ENCODE measurements at places on chromosomes 13 and 19.

- DNase-seq = no peak
These were observed 42.6 kb downstream of the C13orf42 start for GRCh38 chr13:51068501-51068900.

- DNase-seq = no peak
These were observed 9.7 kb upstream of the GPR18 start for GRCh38 chr13:99267927-99268326.

- DNase-seq = peak; percentile 85
These were observed 1.6 kb downstream of the SIX5 start for GRCh38 chr19:45767410-45767880.

- DNase-seq = no peak
These were observed 24.2 kb downstream of the TUBA3C start for GRCh38 chr13:19157461-19157860.

DNA sequence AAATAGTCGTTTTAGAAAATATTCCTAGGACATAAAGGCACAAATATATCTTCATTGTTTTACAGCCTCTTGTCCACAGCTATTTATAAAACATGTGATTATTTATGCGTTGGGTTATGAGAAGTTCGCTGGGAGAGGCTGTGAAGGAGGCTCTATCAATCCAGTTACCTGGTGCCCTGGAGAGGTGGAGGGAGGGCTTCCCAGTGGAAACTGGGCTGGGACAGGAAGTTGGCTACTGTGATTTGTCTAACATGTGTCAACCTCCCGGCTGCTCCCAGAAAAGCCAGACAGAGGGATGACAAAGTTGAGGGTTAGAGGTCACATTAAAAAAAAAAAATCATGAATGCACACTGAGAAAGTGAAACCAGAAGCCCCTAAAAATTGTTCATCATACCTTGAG, 346.5 kb downstream of the ZNF536 start:
- no peak for DNase-seq

DNA sequence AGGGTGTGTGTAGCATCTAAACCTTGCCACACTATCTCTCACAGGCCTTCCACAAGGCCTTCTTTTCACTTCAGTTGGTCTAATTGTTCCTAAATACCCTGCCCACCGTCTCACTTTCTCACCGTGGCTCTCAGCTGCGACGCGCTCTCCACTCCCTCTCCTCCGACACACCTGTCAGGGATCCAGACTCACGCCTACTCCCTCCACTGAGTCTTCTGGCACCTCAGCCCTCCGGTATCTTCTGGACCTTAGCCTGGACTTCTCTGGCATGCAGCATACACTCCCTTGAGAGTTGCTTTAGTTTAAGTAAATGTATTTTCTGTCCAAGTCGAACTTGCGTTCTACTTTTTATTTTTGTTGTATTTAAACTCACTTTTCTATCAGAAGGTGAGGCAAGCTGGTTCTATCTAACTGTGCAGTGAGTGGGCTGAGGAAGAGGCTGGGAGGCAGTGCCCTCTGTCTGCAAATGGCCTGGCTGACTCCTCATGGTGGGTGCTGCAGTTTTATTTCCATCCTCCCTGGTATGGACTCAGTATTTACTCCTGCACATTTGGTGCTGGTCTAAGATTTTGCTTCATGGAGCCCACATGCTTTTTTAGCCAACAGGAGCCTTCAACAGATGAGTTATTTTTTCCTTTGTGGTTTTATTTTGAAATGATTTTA, 28.5 kb upstream of the ARGLU1 start:
- no peak for DNase-seq

- DNase-seq = no peak
These were observed 58.7 kb upstream of the TMTC4 start for GRCh38 chr13:100733261-100733660.

- DNase-seq = no peak
These were observed 86.4 kb downstream of the RGCC start for GRCh38 chr13:41543664-41544300.

DNA sequence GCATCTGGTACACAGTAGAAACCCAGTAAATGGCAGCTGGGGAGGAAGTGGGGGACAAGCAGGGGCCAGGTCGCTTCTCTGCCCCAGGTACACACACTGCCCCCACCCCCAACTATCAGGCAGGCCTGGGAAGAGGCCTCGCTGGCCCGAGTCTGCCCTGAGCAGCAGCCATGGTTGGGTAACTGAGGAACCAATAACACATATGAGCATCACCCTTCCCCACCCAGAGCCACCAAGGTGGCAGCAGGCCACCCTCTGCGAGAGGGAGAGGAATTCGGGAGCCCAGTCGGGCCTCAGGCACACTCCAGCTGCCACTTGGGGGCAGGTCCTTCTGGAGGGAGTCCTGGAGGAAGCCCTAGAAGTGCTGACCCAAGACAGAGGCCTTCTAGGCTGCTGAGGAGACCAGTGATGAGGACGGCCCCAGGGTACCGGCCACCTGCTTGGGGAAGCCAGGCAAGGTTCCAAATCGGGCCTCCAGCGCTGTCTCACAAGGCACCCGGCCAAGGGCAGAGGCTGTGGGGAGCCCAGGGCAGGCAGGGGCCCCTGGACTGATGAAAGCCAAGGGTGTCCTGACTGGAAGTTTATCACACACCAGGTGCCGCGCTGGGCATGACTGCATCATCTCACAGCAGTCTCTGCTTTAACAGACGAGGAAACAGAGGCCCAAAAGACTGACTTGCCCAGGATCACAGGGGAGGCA, 14.0 kb upstream of the KPTN start:
- no peak for DNase-seq

- no peak for DNase-seq
These were observed 316.4 kb downstream of the GPC5 start for GRCh38 chr13:91714855-91715254.

DNA sequence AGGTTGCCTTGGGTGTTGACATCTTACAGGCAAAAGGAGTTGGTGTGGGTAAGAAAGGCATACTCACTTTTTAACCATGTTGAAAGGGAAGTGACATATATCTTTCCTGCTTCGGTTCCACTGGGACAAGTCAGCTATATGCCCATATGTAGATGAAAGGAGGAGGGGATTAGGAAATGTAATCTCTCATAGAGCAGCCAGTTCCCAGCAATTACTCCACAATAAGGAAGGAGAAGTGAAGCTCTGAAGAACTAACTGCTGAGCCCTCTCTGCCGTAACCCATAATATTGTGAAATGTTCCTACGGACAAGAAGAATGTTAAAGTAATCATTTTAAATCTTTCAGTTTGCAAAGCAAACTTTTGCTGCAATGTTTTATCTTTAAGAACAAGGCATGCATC, 82.2 kb downstream of the EDNRB start:
- no peak for DNase-seq

- DNase-seq = no peak
These were observed 4.8 kb downstream of the SNRPA start for GRCh38 chr19:40755791-40756190.

- DNase-seq = no peak
These were observed 229.6 kb downstream of the ZIC5 start for GRCh38 chr13:99741960-99742359.

- DNase-seq = no peak
These were observed 152.4 kb downstream of the TEX29 start for GRCh38 chr13:111472559-111473460.

DNA sequence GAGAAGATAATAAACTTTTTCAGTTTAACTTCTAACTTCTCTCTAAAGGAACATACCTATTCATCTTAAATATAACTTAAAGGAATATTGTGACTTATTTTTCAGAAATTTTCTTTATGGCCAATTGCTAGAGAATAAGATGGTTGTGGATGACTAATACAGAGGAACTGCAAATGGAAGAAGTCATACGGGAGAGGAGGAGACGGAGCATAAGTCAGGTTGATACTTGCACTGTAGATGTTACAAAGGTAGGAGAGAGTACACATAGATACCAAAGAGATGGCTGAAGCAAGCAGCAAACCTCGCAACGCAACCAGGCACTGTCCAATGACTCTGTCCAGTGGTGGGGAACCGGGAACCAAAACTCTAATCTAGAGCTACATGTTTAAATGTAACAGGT, 963.4 kb downstream of the PCDH9 start:
- no peak for DNase-seq

DNA sequence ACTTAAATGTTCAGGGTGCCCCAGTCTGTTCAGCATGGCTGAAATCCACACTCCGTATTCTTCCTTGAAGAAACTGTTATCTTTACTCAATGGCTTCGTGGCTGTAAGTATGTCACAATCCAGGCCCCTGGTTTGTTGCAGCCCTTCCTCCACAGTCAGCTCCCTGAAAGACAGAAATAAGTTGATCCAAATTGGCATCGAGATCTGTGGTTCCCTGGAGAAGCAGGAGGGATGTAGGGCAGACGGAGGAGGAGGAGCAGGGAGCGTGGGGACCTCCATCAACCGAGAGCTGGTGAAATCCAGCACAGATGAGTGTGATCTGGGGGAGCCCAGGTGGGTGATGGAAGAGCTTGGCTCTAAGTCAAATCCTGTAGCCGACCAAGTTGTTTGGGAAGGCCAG, 304 bp downstream of the TSPAN16 start:
- no peak for DNase-seq

DNA sequence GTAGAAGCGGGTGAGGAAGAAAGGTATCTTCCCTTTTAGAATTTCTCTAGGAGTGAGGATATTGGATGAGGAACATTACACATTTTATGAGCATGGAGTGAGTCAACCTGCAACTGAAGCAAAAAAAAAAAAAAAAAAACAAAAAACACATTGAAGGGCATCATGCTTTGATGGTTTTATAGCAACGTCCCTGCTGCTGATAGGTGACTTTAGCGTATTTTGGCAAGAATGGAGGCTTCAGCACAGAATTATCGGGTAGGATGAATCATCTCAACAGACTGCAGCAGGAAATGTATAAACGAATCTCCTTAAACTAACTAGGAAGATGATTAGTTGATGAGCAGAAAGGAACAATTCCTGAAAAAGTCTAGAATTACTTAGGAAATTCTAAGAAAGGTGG, 1359.6 kb upstream of the ATXN8OS start:
- no peak for DNase-seq

DNA sequence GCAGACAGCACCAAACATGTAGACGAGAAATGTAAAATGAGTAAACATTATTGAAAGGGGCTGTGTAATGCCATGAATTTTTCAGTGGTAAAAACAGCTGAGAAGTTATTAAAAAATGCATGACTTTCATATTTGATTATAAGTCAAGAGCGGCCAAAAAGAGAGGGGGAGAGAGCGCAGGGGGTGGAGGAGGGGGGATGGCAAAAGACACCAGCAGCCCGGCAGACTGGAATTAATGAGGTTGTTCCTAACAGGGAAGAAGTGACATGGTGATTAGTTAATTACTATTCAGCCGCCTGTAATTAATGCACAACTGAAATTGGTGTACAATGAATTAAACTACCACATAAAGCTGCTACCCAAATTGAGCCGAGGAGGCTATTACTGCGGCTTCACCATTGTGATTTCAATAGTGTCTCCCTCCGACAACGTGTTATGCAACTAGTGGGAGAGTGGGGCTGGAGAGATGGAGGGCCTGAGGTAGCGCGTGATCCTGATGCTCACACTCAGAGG, 89.1 kb upstream of the VSTM2B start:
- DNase-seq = no peak

- DNase-seq = no peak
These were observed 224.1 kb downstream of the SLITRK6 start for GRCh38 chr13:85575110-85575509.

GRCh38 chr19:45344621-45345505, 4.3 kb downstream of the KLC3 start:
- DNase-seq = no peak

GRCh38 chr13:111066544-111066943, 48.6 kb upstream of the ARHGEF7 start:
- no peak for DNase-seq

DNA sequence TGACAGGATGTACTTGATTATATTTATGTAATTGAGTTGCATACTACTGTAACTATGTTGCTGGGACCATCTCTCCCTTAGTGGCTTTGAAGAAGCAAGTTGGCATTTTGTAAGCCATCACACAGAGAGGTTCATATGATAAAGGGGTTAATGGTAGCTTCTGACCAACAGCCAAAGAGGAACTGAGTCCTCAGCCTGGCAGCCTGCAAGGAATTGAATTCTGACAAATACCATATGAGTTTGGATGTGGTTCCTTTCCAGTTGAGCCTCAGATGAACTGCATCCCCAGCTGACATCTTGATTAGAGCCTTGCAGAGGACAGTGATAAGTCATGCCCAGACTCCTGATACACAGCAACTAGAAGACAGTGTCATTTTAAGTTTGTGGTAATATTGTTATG, 8.6 kb upstream of the MYCBP2 start:
- DNase-seq = no peak

DNA sequence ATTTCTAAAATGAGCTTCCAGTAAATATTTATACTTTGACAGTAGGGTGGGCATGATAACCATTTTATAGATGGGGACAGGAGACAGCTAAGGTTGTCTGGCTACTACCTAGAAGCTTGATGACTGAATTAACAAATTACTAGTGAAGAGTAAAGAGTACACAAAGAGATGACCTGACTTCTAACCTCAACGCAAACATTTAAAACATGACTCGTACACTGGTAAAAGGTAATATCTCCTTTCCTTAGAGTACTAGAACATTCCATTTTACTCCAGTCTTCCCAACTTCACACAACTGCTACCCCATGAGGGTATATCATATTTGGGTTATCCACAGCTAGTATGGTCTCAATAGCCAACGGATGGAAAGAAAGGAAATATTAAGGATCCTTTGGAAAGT, 258.9 kb downstream of the FOXO1 start:
- no peak for DNase-seq

- no peak for DNase-seq
These were observed 48.4 kb upstream of the ZNRF4 start for GRCh38 chr19:5406816-5407215.

- no peak for DNase-seq
These were observed 85.0 kb downstream of the TDRD3 start for GRCh38 chr13:60482012-60482411.

DNA sequence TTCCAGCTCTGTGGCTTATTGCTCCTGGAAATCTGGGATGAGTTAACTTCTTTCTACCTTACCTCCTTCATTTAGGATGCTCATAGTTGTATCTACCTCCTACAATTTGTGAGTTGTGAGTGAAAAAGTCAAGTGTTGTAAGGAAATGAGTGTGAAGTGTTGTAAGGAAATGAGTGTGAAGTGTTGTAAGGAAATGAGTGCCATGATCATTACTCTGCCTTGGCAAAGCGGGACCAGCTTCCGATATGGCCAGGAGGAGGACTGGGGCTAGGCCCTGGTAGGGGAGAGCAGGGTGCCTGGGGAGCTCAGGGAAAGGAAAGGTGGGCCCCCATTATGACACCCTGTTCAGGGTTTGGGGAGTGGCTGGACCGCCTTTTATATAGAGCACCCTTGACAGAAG, 435.2 kb downstream of the FGF9 start:
- no peak for DNase-seq

GRCh38 chr19:45547965-45548609, 36.5 kb downstream of the OPA3 start:
- no peak for DNase-seq

DNA sequence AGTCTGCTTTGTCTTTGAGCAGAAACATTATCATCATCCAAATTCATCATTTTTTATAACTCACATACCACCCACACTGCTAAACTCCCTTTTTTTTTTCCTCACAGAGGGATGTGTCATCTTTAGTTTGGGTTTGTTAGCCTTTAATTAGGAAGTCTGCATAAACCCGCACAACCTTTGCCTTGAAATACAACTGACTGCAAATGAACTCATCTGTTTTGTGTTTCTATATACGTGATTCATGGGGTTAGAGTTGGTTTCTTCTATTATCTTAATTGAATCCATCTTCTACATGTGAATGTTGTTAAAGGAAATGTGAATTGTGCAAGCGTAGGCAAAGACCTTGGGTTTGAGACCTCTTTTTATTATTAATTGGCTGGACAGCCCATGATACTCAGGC, 102.7 kb downstream of the SLAIN1 start:
- no peak for DNase-seq

Measured in right forelimb (tissue), 1 donor.